ENCODE measurements at places on chromosomes 16 and 17.

DNA sequence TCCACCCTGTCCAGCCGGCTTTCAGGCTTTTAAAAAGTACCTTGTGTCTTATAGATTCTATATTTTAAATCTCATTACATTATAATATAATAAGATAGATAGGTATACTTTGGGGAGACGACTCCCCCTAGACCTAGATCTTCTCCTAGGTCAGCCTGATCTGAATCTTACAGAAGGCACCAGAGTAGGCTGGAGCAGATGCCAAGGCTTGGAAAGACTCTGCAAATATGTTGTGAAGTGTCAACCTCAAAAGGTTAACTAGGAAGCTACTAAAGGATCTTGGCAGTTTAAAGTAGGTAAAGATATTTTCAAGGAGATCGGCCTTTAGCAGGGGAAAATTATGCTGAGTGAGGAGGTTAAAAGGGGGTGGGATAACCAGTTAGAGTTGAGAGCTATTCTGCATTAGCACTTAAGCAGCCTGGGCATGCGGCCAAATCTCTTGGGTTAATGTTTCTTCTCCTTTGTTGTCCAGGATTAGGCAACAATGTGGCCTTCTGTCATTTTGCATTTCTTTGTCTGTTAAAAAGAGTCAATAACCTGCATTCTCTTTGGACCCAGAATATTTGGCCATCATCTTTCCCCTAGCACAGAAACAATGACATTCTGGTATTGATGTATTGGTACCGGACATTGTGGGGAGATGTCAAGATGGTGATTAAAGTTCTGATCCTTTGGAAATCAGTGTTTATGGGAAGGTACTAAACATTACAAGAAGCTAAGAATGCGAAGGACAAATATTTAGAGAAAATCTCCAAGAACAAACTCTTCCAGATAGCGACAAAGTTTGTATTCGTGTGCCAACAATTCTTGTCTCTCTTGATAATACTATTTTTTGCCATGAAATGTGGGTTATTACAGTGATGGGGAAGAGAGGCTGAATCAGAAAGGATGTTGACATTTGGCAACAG is 51.2 kb upstream of the DHX40 start:
- peak; percentile 22 for DNase-seq

DNA sequence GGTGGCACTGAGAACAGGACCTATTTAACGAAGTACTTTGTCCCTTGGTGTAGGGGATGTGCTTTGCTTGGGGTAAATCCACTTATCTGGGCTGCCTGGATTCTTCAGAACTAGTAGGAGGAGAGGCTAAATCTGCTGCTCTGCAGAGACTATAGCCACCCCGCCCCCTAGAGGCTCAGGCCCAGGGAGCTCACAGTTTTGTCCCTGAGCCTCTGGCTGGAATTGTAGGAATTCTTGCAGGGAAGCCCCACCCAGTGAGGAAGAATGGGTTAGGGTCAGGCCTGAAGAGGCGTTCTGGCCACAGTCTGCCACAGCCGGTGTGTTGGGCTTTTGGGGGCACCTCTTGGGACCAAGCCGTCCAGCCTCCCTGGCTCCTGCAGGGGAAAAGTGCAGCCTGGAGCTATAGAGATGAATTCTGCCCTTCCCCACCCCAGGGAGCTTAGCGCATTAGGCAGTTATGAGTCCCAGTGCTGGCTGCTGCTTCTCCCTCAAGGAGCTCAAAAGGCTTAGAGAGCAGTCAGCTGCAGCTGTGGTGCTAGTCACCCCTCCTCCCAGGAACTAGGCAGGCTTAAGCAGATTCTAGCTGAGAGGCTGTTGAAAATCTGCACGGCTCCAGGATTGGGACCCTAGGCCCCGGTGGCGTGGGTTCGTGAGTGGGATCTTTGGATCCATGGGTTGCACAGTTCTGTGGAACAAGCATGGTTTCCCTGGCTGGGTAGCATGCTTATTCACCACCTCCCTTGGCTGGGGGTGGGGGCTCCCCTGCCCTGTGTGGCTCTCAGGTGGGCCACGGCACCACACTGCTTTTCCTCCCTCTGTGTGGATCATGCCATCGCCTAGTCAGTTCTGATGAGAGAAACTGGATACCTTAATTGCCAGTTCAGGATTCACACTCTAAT is 237.4 kb upstream of the TOM1L1 start:
- DNase-seq: no peak

DNA sequence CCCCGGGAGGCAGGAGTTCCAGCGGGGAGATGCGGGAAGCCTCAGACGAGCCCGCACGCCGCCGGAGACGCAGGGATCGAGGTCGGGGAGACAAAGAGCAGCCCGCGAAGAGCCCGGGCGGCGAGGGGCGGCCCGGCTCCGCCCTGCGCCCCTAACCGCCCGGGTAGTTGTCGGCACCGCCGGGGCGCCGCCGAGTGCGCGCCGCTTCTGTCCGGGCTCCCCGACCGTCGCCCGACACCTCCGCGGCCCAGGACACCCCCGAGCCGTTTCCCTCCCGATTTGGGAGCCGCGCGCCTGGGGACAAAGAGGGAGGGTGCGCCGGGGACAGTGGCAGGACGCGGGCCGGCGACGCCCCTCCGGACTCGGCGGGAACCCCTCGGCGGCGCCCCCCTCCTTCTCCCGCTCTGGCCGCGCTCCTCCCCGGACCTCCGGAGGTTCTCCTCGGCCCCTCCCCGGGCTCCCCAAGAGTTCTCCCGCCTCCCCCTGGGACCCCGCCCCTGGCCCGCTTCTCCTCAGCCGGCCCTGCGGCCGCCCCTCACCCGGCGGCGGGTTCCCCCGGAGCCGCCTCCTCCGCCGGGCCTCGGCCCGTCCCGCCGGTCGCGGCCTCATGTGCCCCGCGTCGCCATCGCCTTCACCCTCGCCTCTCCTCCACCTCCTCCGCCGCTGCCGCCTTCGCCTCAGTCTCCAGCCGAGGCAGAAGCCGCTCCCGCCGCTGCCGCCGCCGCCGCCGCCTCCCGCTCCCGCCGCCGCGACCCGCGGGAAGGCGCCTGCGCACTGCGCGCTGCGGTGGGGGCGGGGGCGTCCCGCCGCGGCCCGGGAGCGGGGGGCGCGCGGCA is at the start of gene GJC1:
TSS of gene GJC1 (minus strand) at position 765 of the 836 bp plus-strand sequence. CDS start 24,470 bp downstream, outside the sequence.
- peak; percentile 10 for DNase-seq

DNA sequence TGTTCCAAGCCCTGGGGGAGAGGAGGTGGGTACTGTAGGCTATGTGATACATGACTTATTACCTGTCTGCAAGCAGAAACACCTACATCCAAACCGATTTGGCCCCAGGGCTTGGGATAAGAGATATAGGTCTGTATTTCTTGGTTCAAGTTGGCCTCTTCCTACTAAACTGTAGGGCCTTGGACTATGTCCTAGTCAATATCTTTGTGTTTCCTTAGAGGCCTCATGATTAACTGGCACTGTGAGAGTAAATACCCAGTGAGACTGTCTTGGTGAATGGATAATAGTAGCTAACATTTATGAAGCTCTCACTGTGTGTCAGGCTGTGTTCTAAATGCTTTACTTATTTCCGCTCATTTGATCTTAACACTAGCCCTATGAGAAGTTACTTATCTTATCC is 70.0 kb downstream of the MSI2 start:
- no peak for DNase-seq

DNA sequence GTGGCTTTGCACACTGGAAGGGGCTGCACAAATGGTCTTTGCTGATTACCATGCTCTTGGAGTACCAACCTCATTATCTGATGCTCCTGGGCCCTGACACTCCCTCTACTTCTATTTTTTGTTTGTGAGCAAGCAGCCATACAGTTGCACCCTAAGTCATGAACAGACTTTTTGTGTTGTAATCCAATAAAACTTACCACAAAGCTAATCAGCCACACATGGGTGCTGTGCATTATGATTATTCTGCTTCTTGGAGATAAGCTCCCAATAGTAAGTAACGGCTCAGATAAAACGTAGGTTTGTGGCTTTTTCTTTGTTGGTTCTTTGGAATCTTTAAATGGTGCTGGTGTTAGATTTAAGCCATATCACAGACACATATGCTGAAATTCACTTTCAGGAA is 76.2 kb downstream of the CCT6B start:
- DNase-seq: no peak

DNA sequence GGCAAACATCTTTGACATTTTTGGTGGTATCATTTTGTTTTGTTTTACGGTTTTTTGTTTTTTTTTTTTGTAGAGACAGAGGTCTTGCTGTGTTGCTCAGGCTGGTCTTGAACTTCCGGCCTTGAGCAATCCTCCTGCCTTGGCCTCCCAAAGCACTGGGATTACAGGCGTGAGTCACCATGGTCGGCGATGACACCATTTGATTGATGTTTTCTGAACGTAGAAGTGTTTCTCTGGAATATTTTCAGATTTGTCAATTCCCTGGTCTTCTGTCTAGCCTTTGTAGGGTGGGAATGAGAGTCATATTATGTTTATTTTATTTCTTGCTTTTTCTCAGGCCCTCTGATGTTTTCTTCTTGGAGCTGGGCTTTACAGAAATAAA is 32.2 kb upstream of the BRD7 start:
- no peak for DNase-seq

- DNase-seq: no peak
Measured at GRCh38 chr17:73874008-73874720, 229.9 kb upstream of the SDK2 start.

DNA sequence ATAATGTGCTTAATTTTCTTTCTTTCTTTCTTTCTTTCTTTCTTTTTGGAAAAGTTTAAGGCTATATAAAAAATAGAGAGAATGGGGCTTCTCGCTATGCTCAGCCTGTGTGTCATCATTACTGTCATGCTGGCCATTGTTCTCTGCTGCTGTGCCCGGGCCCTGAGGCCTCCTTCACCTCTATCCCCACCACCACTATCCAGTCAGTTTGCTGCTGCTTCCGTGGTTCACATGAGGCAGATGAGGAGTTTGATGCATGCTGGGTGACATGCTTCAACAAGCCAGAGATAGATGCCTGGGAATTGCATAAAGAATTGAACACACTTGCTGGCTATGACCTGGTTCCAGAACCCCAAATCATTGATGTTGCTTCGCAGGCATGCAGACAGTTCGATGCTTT is 36.3 kb downstream of the PITPNC1 start:
- DNase-seq: no peak

DNA sequence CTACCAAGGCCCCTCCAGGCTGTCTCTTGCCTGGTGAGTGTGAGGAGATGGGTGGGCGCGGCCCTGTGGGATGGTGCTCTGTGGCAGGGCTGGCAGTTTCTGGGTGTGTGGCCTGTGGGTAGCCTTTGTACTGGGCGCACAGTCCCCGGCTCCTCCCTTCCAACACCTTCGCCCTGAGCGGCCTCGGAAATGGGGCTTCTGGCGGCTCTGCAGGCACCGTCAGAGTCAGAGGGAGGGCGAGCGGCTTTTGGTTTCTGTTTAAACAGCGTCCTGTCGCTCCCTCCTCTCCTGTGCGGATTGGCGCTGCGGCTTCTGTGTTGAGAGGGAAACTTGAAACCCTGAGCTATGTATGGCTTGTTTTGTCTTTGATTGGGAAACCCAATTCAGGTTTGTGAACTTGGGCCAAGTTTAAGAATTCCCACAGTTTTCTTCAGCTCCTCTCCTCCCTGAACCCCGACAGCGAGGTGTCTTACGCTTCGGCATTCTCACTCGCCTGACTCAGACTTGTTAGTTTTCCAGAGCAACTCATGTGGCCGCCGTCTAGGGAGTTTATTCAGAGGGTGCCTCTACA is 8.3 kb upstream of the ZNF750 start:
- DNase-seq: peak; percentile 46

GRCh38 chr16:88983771-88984687 is 7.0 kb upstream of the CBFA2T3 start:
- no peak for DNase-seq

- no peak for DNase-seq
Measured at GRCh38 chr16:31253642-31254045, 6.1 kb upstream of the ITGAM start.

GRCh38 chr16:24396350-24397271 is 140.5 kb downstream of the CACNG3 start:
- no peak for DNase-seq

DNA sequence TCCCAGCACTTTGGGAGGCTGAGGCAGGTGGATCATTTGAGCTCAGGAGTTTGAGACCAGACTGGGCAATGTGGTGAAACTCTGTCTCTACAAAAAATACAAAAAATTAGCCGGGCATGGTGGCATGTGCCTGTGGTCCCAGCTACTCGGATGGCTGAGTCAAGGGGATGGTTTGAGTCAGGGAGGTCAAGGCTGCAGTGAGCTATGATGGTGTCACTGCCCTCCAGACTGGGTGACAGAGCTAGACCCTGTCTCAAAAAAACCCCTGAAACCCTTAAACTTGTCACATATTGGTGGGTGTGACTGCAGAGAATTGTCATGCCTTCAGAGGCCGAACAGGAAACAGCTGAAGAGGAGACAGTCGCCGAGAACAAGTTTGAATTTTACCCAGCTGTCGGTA is 13.4 kb downstream of the RPTOR start:
- no peak for DNase-seq

DNA sequence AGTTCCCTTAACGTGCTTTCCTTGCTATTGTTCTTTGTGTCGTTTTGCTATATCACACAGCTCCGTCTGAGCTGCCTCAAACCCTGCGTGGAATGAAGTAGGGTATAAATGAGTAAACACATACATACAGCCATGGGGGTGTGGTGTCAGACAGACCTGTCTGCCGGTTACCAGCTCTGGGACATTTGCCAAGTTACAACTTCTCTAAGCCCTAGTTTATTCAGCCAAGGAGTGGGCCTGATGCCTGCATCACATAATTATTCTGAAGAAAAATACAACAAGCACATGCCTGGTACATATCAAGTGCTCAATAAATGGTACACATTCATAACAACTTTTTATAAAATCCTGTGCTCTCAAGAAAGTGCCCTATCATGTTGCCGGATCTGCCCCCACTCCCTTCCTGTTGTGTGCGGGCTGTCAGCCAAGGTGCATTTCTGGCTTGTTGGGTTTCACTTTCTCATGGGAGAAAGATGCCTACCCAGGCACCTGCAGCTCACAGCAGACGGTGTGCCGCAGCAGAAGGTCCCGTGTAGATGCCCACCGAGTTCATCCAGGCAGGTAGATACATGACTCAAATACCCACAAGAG is 30.5 kb downstream of the SMPD3 start:
- DNase-seq: peak; percentile 83

GRCh38 chr17:42525221-42525620 is 10.8 kb upstream of the NAGLU start:
- no peak for DNase-seq

GRCh38 chr16:60510208-60510607 is 1526.0 kb downstream of the CDH8 start:
- no peak for DNase-seq

DNA sequence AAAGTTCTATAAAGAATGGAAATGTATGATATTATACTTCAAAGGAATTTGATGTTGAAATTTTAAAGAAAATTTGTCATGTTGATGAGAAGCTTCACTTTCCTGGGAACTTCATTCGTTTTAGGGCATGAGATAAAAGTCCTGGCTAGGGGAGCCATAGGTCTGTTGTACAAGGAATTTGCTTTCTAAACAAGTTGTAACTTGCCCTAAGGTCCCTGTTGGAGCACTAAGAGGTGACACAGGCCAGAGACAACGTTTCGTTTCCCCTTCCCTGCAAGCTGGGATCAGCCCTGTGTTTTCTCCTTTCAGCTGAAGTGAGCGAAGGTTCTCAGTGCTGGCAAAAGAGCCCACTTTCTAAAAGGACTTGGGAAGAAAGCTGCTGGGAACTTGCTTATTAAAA is 16.6 kb downstream of the PLD6 start:
- no peak for DNase-seq
